EL (cell line): ENCODE measurements at places on chromosomes 1 and 21.
A peak's percentile ranks its signal among the peaks of the same experiment; 100 is the strongest.

DNA sequence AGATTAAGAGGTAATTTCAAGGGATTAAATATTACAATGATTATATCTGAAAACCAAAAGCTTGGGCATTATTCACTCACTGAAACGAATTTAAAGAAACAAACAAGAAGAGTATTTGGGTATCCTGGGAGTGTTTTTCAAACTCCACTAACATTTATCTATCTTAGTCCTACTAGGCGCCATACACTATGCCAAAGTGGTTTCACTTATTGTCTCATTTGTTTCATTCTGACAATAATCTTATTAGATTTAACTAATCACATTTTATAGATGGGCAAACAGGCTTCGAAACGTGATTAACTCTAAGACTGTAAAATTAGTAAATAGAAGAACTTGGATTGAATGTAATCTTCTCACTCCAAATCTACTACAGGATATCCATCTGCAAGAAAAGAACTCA lies 25.4 kb downstream of the ASH1L start:
- no peak for DNase-seq

- DNase-seq, result no peak
Measured at GRCh38 chr1:117556341-117556740, 49.5 kb upstream of the TENT5C start.

DNA sequence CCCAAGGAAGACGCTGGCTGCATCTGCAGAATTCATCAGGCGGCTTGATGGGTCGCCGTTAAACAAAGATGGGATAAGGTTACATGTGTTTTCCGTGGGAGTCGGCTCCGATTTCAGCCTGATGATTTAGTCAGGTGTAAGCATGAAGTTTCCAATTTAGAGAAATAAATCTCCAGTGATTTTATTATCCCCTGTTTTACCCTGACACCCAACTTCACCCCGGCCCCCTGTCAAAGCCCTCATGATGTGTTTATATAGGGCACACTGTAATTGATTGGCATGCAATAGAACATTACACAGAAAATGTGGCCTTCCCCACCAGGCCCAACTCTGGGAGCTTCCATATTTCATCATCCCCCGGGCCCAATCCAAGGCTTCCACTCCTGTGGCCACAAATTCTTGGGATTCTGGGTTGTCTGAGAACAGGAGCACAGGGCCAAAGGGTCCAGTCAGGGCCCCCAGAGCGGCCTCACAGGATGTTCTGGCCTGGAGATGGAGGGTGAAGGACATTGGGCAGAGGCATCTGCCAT lies 72.5 kb downstream of the FOXD2 start:
- no peak for DNase-seq

- no peak for DNase-seq
Measured at GRCh38 chr1:3679799-3680453, 27.6 kb downstream of the TP73 start.

DNA sequence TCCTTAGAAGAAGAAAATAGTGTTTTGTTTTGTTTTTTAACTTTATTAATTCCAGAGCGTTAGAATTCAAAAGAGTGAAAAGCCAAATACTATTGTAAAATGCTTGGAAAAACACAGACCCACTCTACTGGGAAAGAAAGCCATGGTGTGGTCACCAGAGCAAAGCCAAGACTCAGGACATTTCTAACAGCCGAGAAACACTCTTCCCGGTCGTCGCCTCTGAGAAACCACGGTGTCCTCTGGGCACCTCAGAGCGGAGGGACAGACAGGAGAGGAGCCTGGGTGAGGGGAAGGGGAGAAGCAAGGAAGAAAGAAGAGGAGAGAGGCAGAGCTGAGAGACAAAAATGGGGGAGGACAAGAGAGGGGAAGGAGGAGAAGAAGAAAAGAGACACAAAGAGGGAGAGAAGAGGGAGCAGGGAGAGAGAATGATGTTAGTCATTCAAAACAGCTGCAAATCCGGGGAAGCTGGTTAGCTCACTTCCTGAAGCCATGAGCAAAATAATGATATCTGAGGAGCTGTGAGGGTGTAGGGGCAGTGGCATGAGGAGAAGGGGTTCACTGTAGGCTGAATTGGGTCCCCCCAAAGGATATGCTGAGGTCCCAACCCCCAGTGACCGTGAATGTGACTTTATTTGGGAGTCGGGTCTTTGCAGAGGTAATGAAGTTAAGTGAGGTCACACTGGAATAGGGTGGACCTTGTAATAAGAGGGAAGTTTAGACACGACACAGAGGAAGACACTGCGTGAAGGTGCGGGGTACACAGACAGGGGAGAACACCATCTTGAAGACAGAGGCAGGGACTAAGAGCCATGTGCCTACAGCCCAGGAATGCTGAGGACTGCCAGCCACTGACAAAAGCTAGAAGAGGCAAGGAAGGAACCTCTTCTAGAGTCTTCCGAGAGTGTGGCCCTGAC lies 58.2 kb upstream of the DMRTB1 start:
- DNase-seq, result no peak

- DNase-seq, result peak; percentile 83
Measured at GRCh38 chr1:29243871-29244200, 7.5 kb downstream of the PTPRU start.

- DNase-seq, result peak; percentile 47
Measured at GRCh38 chr1:58782178-58783089, 1.4 kb downstream of the JUN start.

DNA sequence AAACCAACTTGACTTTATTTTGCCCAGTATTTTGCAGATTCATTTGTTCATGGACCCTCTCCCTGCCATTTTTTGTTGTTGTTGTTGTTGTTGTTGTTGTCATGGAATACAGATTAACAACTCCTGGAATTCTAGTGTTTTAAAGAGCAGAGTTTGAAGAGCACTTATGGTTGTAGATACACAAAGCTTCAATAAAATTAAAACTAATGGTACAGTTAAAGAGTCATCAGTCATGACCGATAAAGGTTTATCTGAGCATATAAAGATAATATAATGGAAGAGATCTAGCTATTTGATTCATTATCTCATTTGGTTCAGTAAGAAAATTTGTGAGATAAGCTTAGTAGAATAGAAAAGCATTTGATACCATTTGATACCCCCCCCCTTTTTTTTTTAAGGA lies 21.8 kb downstream of the NEK7 start:
- DNase-seq, result no peak

DNA sequence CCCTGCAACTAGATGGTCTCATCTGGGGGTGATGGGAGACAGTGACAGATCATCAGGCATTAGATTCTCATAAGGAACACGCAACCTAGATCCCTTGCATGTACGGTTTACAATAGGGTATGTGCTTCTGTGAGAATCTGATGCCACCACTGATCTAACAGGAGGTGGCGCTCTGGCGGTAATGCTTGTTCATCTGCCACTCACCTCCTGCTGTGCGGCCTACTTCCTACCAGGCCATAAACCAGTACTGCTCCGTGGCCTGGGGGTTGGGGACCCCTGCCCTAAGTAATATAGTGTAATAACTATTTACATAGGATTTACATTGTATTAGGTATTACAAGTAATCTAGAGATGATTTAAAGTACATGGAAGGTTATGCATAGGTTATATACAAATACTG lies 134.9 kb downstream of the CLEC20A start:
- no peak for DNase-seq

DNA sequence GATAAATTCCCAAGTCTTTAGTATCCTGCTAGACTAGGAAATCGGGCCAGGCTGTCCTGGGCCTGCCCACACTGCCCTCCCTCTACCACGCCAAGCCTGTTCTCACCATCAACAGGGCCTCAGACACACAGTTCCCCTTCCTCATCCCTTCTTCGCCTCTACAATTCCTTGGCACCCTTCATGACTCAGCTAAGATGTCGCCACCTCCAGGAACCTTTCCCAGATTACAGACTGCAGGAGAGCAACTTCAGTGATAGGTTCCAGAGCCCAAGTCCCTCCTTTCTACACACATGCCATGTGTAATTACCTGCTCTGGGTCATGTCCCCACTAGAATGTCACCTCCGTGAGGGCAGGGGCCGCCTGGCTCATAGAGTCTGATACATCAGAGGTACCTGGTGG lies 3.3 kb downstream of the RIMS3 start:
- DNase-seq, result no peak

DNA sequence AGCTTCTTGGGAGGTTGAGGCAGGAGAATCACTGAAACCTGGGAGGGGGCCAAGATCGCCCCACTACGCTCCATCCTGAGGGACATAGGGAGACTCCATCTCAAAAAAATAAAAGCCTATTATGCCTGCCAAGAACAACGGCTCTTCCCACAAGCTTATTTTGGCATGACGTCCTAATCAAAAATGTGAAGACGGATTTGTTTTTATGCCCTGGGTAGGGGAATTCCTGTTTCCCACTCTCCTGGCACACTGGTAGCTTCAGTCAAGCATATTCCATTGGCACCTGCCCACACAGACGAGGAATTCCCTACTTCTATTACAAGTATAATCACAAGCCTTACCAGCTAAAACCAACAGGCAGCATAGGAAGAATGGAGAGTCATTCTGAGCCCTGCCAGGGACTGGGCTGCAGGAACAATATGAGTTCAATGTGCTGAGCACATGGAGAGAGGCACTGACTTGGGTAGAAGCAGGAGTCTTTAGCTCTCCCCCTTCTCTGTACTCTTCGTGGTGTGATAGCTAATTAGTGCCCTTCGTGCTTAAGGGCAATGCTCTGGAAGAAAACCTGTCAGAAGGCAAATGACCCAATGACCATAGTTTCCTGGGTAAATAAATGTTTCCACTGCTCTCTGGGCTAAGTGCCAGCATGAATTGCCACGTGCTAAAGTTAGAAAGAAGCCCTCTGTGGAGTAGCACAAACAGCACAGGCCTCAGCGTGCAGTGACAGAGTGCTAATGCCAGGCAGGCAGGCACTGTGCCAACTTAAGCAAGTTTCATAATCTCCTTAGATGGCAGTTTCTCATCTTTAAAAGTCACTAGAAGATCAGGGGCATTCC lies 16.8 kb downstream of the TNFSF4 start:
- peak; percentile 82 for DNase-seq

DNA sequence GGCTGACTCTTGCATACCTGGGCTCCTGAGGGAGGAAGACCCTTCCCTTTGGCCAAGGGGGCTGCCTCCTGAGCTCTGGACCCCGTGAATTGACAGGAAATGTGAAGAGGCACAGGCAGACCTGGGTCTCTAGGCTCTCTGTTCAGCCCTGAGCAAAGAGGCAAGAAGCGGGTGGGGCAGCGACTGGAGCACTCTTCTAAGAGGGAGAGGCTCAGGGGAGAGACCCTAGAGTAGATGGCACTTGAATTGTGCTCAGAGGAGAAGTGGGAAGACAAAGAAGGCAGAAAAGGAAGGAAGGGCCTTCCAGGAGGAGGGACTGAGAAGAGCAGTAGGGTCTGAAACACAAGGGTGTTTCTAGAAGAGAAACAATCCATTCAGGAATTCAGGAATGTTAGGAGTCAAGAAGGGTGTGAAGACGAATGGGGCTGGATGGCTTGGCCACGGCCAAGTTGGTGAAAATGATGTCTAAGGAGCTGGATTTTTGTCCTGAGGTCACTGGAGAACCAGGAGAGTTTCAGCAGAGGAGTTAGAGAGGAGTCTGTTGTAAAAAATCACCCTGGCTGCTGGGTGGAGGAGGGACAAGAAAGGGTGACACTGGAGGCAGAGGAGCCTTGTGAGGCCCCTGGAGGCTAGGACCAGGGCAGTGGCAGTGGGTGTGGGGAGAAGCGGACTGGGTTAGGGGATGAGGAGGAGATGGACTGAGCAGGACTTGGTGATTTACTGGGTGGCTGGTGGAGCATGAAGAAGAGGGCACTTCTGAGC lies 5.3 kb downstream of the TIE1 start:
- no peak for DNase-seq

GRCh38 chr1:32426489-32427255 lies 32.4 kb upstream of the BSDC1 start:
- peak; percentile 30 for DNase-seq

GRCh38 chr1:222167111-222167510 lies 380.8 kb downstream of the HHIPL2 start:
- peak; percentile 97 for DNase-seq

- DNase-seq, result no peak
Measured at GRCh38 chr1:185679220-185679619, 55.0 kb upstream of the HMCN1 start.

GRCh38 chr1:201988601-201989000 lies 6.2 kb downstream of the RNPEP start:
- no peak for DNase-seq

- peak; percentile 87 for DNase-seq
Measured at GRCh38 chr21:45470773-45471524, 66.0 kb downstream of the COL18A1 start.

DNA sequence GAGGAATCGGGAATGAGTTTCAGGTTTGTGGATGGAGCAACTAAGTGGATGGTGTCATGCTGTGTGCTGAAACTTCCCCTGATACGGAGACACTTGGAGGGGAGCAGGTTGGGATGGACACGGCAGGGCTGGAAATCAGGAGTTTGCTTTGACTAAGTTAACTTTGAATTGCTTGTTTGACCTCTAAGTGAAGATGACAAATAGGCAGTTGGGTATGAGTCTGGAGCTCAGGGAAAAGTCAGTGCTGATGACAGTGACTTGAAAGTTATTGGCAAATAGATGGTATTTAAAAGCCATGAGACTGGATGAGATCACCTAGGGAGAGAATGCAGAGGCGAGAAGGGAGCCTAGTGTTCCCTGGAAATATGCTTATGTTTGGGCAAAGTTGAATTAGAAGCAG lies 12.8 kb upstream of the ZSCAN20 start:
- peak; percentile 72 for DNase-seq

DNA sequence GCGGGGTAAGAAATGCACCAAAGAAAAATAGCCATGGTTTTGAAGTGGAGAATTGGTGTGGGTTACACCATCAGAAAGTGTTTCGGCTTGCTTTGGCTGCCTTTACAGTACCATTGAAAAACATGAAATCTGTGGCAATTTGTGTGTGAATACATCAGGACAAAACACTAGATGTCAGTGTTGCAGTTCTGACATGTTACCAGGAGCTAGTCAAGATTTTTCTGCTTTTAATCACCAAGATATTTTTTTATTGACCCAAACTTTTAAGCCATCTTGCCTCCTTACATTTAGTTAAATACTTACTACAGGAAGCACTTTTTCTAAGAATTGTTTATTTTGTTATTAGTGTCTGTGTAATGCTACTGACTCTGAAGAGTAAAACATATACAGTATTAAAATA lies 14.3 kb downstream of the RRP15 start:
- DNase-seq, result peak; percentile 71

GRCh38 chr1:22817462-22817861 lies 106.8 kb downstream of the EPHB2 start:
- no peak for DNase-seq

DNA sequence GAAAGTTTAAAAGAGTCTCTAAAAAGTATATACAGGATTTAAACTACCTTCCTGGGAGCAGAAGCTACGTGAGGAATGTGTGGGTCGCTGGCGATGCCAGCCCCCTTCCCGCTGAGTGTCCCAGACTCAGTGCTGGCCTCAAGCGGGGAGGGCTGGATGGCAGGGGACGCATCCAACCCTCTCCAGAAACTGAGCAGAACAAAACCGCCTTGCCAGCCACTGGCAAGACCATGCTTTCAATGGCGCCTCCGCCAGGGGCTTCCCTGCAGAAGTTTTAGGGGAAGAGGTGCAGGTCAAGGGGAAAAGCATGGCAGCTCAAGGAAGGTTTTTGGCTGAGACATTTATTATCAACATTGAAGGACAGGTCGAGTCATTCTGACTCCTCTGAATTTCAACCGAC lies 26.1 kb downstream of the NADK start:
- no peak for DNase-seq
